Stimulated activated CD8-positive, alpha-beta memory T cell treated with anti-CD3 and anti-CD28 coated beads, Interleukin-2, amount 100 ng/mL, for 48 hours (primary cell): ENCODE measurements at places on chromosomes 11 and 22.

GRCh38 chr11:6248248-6248647, 9.4 kb downstream of the CNGA4 start:
- no peak for DNase-seq

DNA sequence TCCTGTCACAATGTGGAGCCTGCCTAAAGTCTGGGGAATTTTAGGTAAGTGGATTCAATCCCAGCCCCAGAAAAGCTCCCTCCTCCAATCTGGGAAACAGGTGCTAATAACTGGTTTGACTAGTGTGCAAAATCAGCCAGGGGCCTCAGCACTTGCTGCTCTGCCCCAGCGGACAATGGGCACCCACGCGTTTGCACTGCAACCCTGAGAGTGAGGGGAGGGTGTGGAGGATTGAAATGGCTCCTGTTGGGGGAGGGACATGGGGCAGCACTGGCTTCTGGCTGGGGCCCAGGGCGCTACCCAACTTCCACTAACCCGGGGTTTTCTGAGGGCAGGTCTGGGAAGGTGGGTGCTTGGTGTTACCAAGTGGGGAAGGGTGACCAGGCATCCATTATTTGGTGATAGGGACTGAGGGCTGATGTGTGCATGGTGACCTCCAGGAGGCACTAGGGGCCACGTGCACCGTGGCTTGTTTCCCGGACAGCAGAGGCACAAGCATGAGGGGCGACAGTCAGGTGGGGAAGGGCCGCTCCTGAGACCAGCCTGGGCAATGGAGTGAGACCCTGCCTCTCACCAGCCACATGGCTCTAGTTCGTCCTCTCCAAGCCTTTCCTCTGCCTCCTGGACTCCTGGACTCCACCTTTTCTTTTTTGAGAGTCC, 4.3 kb upstream of the PNPLA5 start:
- DNase-seq = no peak

DNA sequence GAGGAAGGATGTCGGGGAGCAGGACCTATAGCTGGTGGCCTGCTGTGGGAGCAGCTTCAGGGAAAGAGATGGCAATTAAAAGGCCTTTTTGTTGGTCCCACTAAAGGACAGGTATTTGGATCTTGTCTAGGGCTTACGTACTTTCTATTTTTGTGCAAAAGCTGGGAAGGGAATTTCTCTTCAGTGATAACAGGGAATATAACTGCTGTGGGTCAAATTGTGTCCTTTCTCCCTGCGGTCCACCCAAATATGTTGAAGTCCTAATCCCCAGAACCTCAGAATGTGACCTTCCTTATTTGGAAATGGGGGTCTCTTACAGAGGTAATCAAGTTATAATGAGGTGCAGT, 14.0 kb downstream of the HSPA8 start:
- DNase-seq = no peak

DNA sequence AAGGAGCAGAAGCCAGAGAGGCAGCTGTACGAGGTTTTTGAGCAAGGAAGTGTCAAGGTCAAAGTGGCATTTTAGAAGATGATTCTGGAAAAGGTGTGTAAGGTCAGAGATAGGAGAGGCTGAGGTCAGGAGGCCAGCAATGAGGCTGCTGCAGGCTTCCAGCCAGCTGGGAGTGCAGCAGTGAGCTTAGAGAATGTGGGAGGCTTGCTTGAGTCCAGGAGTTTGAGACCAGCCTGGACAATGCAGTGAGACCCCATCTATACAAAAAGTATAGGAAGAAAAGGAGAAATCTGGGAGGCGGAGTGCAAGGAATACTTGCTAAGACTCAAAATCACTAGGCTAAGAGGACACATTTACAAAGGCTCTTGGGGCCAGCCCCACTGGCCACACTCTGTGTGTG, 96.5 kb downstream of the GRIK4 start:
- DNase-seq = no peak

DNA sequence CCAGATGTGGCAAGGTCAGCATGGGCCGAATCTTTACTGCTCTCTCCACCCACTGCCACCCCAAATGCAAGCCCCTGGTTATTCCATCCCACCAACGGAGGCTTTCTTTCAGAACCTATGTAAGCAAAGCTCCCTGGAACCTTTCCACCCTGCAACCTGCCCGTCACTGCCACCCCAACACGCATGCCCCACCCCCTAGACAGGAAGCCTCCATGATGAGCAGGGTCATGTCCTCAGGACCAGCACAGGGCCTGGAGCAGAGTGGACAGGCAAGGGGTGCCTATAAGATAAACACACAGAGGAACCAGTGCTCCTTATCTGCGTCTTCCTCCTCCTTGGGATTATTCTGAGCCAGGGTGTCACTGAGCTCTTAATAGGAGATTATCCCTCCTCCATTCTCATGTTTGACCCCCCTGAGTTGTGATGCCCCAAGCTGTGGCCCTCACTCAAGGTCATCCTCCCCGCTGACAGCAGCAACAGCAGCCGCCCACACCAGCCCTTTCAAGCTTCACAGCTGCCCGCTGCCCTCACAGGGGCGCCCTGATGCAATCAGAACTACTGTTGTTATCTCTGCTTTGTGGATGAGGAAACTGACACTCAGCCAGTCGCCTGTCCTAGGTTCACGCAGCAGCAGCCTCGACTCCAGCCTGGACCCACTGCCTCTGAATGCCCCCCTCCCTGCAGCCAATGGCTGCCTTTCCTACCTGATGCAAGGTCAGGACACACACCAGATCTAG, 647.3 kb downstream of the TBC1D22A start:
- DNase-seq = no peak
